ENCODE measurements at places on chromosomes 4 and X.

- DNase-seq: no peak
Observed at GRCh38 chr4:184451726-184452125, 22.6 kb downstream of the IRF2 start.

GRCh38 chr4:24117975-24118374, 228.1 kb upstream of the PPARGC1A start:
- DNase-seq: no peak

- DNase-seq: no peak
Observed at GRCh38 chr4:1115528-1116293, 2.3 kb upstream of the RNF212 start.

DNA sequence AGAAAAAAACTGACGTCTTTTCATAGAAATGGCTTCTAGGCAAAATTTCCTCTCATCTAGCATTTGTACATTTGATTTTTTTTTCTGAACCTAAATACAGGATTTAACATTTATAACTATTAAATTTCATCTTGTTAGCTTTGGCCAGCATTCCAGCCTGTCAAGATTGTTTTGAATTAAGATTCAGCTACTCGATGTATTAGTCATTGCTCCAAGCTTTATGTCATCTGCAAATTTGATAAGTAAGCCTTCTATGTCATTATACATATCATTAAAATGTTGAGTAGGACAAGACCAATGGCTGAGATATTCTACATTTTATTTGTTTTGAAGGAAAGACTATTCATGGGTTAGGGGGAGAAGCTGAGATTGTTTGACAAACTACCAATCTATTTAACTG, 46.7 kb downstream of the DDX53 start:
- DNase-seq: no peak

DNA sequence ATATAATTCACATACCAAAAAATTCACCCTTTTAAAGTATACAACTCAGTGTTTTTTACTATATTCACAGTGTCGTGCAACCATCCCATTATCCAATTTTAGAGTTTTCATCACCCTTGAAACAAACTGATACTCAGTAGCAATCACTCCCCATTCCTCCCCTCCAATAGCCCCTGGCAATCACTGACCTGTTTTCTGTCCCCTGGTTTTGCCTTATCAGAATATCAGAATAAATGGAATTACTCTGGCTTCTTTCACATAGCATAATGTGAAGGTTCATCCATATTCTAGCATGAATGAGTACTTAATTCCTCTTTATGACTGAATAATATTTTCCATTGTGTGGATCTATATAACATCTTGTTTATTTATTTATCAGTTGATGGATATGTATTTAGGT, 153.2 kb downstream of the AASDH start:
- DNase-seq: no peak

GRCh38 chrX:71216485-71216884, 6.5 kb upstream of the GJB1 start:
- peak; percentile 60 for DNase-seq

- DNase-seq: no peak
Observed at GRCh38 chrX:96707804-96708203, 23.2 kb downstream of the DIAPH2 start.

- no peak for DNase-seq
Observed at GRCh38 chrX:153423652-153424051, 12.4 kb downstream of the ZFP92 start.

DNA sequence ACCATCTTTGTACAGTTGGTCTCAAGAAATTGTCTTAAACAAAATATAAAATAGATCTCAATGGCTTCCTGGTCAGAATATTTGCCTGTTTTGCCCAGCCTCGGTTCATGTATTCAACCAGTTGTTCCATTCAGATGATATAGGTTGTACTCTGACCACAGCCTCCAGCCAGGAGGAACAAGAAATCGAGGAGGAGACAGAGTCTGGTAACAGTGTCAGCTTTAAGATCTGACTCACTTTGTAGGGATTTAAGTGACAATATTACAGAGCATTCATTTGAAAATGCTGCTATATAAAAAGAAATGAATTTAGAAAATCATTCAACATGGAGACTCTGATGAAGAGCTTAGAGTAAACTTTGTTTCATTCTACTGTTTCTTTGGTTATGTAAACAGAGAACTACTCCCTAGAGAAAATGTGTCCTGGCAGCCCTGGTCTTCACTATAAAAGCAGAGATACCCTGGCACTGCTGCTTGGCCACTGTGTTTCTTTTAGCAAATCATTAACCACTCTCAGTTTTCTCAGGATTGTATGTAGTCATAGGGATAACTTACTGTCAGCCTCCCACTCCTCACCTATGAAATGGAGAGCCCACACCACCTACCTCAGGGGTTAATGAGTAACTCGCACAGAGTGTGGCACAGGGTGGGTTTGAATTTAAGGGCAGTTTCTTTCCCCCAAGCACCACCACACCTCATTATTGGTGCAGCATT, 53.5 kb downstream of the PAGE2 start:
- DNase-seq: no peak

DNA sequence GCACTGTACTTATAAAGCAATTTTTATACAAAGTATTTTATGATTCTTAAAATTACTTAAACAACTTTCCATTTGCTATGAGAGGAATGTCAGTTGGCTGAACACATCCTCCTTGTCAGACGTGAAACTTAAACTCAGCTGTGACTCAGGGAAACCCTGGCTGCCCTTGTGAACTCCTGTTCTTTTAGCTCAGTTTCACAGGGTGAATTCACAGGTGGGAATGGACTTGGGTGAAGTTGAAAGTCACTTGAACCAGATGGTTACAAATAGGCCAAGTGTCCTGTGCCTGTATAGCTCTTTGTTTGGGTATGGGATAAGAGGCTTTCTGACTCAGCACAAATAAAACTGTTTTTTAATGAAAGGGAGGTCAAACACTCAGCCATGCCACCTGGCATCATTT, 67.4 kb upstream of the FAM47B start:
- DNase-seq: no peak

DNA sequence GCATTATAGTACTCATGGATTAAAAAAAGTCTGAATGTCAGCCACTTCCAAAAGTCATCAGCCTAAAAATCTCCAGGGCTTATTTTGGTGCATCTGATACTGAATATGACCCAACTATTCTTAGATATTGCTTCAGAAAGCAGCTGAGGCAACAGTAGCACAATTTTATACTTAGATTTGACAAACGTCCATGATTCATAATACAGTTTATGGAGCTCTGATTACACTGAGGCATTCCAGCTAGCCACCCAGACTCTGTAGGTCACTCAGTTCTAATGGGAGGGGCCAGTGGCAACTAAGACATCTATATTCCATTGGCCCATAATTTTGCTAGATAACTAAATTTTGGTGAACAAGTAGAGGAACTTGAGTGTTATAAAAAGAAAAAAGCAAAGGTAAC, 10.3 kb downstream of the SPATA4 start:
- no peak for DNase-seq

GRCh38 chrX:40177117-40177430, 79.3 kb upstream of the BCOR start:
- DNase-seq: no peak

DNA sequence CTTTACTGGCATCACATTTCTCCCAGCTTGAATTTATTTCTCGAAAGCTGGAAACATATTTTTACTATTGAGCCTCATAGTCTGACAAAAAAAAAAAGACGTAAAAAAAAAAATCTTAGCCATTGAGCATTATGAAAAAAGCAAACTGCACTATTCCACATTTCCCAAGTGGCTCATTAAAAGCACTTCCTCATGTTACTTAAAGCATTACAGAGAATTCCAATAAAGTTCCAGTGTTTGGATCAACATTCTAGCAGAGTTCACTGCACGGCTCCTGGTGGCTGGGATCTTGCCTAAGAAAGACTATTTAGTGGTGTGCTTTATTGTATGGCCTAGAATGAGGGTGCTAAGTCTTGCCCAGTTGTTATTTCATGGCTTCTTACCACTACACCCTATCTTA, 476.2 kb downstream of the PPARGC1A start:
- DNase-seq: no peak

GRCh38 chr4:67521506-67521905, 23.8 kb downstream of the CENPC start:
- no peak for DNase-seq

GRCh38 chrX:21905313-21905712, 35.2 kb upstream of the SMS start:
- DNase-seq: no peak

DNA sequence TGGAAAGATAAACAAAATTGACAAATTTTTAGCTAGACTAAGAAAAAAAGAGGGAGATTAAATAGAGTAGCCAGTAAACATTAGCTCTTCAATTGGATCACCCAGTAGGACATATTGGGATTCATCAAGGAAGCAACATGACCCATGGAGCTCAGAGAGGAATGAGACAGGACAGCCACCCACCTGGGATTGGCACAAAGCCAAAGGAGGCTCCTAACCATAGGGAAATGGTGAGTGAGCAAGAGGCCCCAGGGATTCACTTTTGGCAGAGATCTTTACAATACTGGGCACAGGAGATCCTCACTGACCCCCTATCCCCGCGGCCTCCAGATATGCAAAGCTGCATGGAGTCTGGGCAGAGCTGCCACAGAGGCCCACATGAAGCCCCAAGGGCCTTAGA, 34.8 kb upstream of the CXCL6 start:
- DNase-seq: no peak

GRCh38 chrX:97039363-97040029, 155.8 kb downstream of the RPA4 start:
- no peak for DNase-seq
